Progenitor cell of endocrine pancreas (in vitro differentiated cells): ENCODE measurements at places on chromosomes 2 and 18. TPM values are rescaled to one million over a fixed set of nuclear protein-coding genes. Genes with fewer than 3 reads are reported as not detected.

DNA sequence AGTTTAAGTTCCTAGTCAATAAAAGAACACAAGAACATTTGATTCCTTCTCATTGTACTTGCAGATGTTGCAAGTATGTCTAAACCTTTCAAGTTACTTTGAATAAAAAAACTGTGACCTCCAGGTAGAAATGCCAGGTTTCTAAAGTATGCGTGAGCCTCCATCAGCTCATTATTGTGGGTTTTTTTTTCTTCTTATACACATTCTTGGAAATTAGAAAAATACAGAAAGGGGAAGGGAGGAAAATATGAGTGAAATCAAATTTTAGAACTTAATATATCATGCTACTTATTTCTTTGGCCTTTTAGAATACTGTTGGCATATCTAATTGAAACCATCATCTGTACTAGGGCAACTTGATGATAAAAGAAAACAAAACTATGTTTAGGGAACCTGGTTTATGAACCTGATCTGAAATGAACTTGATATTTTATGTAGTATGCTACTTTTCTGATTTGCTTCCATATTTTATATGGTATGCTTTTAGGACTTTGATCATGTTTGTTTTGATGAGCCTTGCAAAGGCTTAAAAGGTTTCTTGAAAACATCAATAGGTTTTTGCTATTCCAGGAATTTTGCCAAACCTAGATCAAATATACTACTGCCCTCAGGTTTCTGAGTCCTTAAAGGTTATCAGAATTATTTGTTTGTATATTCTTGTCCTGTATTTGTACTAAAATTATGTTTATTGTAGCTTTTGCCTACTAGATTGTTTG is 130.7 kb upstream of the MAP3K20 start:
- DNase-seq = no peak

DNA sequence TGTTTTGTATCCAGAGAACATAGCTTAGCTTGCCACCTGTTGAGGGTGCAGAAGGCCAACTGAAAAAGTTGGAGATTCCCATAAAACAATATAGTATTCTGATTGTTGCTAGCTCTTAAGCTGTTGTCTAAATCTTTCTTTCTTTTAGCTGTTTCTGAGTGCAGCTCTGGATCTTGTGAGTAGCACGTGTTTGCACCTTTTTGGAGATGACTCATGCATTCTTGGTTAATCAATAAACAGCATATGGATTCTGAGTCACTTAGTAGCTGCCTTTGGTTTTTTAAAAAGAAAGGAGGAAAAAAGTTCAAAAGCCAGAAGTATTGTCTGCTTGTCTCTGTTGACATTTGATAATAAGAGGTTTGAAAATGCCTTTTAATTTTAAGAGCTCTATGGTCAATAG is 483.0 kb upstream of the FSIP2 start:
- DNase-seq = no peak

The RBM43 gene
- total RNA-seq = 4.6 and 4.7 TPM in 2 replicates

DNA sequence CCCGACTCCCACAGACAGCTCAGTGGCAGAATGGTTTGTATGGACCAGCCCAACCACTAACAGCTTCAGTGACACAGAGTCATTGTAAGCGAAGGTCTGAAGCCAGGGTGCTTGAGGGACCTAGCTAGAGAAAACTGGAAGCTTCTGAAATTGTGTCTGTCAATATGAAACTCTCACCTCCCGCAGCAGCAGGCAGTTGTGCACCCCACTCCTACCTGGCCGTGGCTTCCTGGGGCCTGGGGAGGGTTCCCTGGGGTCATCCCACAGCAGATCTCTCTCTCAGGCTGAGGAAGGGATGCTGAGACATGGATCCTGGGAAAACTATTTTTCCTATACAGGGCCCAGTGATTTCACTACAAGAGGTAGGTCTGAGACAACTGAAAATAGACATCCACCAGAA is 229.5 kb downstream of the TFCP2L1 start:
- DNase-seq = no peak

The SP140 gene
- total RNA-seq = 0.69 TPM in 1 of 2 replicates, not detected in the other

- no peak for DNase-seq
Measured at GRCh38 chr2:170587922-170588321, 127.2 kb upstream of the SP5 start.

DNA sequence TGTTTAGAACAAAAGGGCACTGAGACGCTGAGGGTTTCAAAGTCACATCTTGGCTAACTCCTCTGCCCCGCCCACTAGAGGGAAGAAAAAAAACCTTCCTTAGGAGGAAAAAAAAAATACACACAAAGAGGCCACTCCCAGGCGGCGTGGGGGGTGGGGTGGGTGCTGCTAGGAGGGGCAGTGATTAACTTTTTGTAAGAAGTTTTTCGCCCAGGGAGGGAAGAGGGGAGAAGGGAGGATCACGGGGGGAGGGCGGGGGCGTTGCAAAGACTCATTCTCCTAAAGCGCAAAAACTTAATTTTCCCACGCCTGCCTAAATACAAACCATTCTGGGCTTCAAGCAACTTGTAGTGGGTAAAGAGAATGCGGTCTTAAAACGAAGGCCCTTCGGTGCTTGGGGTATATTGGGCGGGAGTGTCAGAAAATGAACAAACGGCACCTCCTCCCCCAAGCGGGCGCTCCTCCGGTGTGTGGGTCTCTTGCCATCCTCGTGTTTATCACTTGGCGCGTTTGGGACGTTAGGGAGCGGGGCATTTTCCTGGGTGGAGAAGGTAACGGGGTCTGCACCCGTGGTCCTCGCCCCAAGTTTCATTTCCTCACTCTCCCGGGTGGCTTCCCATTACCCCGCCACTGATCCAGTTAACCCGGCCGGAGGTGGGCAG is 1.7 kb downstream of the CXCR4 start:
- DNase-seq = no peak

The AQP12A gene
- not detected in 2 replicates for total RNA-seq

GRCh38 chr18:75246721-75247610 is 36.4 kb downstream of the TSHZ1 start:
- no peak for DNase-seq

The UBR3 gene
- total RNA-seq = 36.9 and 41.5 TPM in 2 replicates

- no peak for DNase-seq
Measured at GRCh38 chr2:63740943-63741342, 100.8 kb upstream of the UGP2 start.

GRCh38 chr2:64426183-64426952 is 27.6 kb upstream of the LGALSL start:
- DNase-seq = no peak

- DNase-seq = no peak
Measured at GRCh38 chr2:240835528-240835927, 15.5 kb upstream of the KIF1A start.

DNA sequence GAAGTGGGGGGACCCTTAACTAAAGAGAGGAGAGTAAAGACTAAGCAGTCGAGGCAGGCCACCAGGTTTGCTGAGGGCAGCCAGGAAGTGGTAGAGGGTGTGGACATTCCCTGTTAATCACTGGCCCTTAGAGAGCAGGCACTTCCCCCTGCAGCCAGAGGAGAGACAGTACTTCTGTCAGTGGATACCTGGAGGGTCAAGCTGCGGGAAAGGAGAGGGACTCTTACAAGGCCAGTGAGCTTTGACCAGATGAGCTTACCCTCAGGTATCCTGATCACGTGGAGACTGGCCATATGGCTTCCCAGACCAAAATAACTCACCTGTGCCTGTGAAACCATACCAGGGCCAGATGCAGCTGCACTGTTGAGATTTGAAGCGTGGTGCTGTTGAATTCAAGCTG is 28.6 kb downstream of the ITGA6 start:
- no peak for DNase-seq

- no peak for DNase-seq
Measured at GRCh38 chr2:64952096-64952495, 37.1 kb upstream of the SLC1A4 start.

The CAPN10 gene
- total RNA-seq = 65.5 and 67.2 TPM in 2 replicates

GRCh38 chr2:175234650-175235049 is 53.1 kb upstream of the ATP5MC3 start:
- DNase-seq = no peak

DNA sequence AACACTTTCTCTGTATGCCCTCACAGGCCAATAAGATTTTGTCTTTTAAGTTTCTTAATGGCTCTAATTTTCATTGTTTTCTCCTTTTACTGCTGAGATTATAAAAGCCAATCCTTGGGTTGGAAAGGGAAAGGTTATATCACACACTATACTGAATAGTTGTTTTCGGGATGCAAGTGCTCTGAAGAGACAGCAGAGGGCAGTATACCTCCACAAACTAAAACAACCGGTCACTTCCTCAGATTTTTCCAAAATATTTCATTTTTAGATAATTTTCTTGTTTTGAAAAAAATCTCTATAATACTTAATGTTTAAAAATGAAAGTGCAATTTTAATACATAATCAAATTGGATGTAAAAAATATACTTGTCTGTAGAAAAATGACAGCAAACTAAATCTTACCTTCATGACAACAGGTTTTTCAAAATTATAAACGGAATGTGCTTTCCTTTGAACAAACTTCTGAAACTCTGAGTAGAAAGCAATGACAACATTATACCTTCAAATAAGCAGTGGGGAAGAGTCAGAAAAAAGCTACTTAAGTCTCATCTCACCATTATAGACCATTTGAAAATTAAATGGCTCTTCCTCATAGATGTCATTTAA is 82.7 kb downstream of the ORC4 start:
- DNase-seq = no peak

DNA sequence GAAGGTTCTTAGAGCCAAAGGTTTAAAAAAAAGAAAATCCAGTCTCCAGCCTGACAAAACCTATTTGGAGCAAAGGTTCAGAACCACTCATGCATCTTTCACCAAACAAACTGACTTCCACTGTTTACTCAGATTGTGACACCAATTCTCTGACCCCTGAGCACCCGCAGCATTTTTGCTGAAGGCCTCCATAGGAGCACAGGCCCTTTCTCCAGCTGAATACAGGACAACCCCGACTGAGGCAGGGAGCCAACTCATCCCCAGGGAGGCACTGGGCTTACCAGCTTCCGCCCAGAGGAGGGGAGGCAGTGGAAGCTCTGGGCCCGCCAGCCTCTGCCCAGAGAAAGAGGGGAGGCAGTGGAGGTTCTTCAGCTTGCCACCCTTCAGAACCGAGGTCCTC is 51.0 kb upstream of the CNGA3 start:
- no peak for DNase-seq

The GALNT5 gene
- 0.60 and 1.2 TPM in 2 replicates for total RNA-seq

DNA sequence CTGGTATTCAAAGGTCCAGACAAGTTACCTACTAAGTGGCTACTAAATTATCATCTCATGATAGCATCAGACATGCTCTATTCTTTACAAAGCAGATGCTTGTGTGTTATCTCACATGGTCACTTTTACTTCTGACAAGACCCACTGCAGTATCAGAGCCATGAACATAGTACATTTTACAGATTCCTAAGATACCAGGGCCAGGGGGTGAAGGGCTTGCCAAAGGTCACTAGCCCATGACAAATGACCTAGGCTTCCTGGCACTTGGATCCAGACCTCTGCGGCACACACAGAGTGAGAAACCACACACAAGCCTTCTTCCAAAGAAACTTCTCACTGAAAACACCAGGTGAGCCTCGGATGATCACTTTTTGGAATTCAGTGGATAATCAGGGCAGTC is 446.8 kb downstream of the EIPR1 start:
- no peak for DNase-seq
